ENCODE measurements at places on chromosomes 12 and 14.

- peak; percentile 90 for DNase-seq
Observed at GRCh38 chr12:103840876-103841689, at the start of gene NT5DC3. Gene NT5DC3, minus strand, starts transcription at chr12:103841234. Its CDS starts 78 bp downstream, at chr12:103841156.

GRCh38 chr12:81077686-81078441, at the start of gene ACSS3:
Gene ACSS3, plus strand, starts transcription at chr12:81078079. Its CDS starts 42 bp downstream, at chr12:81078121.
- no peak for DNase-seq

- DNase-seq: no peak
Observed at GRCh38 chr12:115943630-115944391, 333.7 kb downstream of the MED13L start.

DNA sequence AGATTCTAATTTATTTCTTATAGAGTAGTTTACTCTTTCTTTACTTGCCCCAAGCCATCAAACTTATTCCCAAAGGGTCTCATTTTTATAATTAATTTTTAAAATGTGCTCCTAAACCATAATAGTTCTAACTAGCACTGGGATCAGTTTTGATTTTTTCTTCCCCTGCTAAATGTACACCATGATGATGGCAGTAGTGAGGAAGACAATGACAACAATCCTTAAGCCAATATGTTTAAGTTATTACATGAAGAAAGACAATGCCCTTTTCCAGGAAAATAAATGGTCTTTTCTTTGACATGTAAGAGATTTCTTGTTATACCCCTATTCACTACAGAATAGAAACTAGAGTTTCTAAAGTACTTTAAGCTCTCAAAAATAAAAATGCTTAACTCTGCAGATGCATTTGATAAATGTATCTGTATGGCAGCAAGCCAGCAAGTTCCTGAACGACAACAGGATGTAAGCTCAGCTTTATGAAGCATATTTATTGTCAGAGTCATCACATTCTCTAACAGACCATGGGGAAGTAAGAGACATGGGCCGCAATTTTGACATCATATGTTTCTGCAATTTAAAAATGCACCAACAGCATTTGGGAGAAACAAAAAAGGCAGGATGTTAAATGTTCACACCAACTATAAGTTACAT, 36.0 kb upstream of the SNX6 start:
- no peak for DNase-seq

- DNase-seq: no peak
Observed at GRCh38 chr12:14482886-14483285, 84.8 kb downstream of the PLBD1 start.

- DNase-seq: no peak
Observed at GRCh38 chr12:76726626-76727025, 37.3 kb upstream of the ZDHHC17 start.

DNA sequence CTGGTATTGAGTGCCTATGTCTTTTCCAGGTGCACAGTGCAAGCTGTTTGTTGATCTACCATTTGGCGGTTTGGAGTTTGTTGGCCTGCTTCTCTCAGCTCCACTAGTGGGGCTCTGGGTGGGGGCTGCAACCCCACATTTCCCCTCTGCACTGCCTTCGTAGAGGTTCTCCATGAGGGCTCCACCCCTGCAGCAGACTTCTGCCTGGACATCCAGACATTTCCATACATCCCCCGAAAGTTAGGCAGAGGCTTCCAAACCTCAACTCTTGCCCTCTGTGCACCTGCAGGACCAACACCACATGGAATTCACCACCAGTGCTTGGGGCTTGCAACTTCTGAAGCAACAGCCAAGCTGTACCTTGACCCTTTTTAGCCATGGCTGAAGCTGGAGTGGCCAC, 1024.1 kb downstream of the TMTC2 start:
- no peak for DNase-seq

GRCh38 chr14:59419303-59419702, 45.9 kb downstream of the GPR135 start:
- DNase-seq: no peak

- DNase-seq: peak; percentile 77
Observed at GRCh38 chr14:50230701-50231474, 490 bp downstream of the SOS2 start.

- DNase-seq: no peak
Observed at GRCh38 chr14:76375947-76376404, at the start of gene ESRRB. Gene ESRRB, plus strand, starts transcription at chr14:76376137. Its CDS starts 265 bp downstream, at chr14:76376402.

- no peak for DNase-seq
Observed at GRCh38 chr12:127629066-127629820, 637.7 kb upstream of the TMEM132C start.

- peak; percentile 76 for DNase-seq
Observed at GRCh38 chr12:110937104-110937641, 16.8 kb upstream of the MYL2 start.

GRCh38 chr14:72512281-72512680, 381.6 kb downstream of the DPF3 start:
- no peak for DNase-seq

GRCh38 chr12:132600048-132601032, 10.0 kb downstream of the LRCOL1 start:
- no peak for DNase-seq

GRCh38 chr12:96828169-96828789, 78.8 kb upstream of the NEDD1 start:
- no peak for DNase-seq

DNA sequence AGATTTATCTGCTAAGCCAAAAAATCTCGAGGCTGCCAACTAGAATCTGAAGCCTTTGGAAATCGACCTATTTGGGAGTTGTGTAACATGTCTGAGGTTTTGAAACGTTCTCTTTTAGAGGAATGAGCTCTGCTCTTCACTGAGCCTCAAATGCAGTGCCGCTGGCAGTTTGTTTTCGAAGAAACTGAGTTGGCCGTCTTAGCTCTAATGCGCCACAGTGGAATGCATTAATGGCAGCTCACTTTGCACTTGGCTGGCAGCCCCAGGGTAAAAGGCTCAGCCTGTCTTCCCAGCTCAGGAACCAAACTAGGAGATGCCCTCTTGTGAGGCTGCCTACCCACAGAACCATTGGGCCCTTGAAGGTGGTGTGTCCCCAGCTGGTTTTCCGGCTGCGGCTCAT, 53.8 kb downstream of the SFSWAP start:
- no peak for DNase-seq

DNA sequence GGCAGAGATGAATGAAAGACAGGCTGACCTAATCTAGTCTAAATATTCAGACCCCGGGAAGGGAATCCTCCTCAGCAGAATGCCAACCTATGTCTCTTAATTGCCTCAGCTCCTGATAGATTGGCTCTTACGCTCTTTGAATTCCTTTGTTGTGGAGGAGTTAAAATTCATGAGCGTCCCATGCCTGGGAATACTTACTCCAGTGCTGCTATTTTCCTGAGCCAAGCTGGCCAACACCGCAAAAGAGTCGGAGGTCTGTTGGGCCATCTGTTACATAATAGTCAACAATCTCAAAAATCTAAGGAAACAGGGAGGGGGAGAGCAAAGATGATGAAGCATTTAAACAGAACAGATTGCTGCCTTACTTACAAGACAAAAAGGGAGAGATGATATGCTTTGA, 182.8 kb downstream of the ASCL1 start:
- DNase-seq: no peak

DNA sequence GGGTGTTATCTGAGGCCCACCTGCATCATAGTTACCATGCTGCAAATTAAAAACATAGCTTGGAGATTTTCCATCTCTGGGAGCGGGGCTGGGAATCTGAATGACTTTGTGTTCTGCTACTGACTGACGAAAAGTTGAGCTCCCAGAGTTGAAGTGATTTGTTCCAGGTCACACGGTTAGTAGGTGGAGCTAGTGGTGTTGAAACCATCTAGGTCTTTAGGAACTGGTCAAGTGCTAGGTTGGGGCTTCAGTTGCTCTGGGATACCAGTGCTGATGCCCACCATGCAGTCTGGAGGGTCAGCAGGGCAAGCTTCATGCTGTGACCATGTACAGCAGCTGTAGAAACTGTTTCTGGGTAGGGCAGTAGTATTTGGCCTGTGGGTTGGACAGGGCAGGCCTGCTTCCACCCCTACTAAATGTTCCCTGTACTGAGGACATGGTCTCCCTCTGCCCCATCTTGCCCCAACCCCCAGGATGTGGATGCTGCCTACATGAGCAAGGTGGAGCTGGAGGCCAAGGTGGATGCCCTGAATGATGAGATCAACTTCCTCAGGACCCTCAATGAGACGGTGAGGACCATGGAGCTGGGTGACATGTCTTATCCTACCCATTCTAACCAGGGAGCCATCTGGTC, 5.3 kb downstream of the KRT7 start:
- no peak for DNase-seq

DNA sequence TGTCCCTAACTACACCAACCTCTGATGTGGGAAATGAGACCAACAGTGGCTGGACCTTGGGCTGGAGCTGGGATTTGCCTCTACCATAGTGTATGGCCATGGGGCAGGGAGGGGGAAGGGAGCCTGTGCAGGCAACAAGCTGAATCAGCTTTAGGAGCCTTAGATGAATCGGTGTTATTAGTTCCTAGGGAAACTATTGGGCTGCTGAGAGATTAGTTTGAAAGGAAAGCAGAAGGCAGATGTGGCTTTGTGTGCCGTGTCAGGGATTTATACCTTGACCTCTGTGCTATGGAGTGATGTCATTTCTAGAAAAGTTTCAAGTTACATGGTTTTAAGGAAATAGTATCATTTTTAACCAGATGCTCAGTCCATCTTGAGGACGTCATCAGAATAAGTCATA, 19.5 kb upstream of the GAS2L3 start:
- no peak for DNase-seq

- no peak for DNase-seq
Observed at GRCh38 chr14:90611936-90612335, 204.3 kb downstream of the TTC7B start.

DNA sequence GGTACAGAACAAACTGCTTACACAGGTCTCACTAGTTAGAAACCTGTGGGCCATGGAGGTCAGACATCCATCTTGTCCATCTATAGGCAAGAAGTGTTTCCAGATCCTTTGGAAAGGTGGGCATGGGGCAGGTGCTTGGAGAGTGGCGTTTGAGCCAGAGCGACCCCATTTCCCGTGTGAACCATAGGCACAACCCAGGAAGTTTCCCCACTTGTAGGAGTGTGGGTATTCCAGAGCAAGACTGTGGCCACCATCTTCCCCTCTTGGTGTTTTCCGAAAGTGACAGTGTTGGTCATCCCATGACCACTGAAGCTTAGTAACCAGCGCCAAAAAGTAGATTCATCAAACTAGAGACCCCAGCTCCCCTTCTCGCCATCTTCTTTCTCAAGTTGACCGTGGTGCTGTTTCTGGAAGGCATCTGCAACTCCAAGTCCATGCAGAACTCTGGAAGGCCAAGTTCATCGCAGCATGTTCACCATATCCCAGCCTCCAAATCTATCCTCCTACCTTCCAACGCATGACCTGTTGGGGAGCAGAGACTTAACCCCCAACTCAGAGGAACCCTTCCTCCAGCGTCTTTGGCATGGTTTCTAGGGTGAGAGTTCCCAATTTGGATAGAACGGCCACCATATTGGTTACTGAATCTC, 19.7 kb downstream of the PHETA1 start:
- DNase-seq: no peak

DNA sequence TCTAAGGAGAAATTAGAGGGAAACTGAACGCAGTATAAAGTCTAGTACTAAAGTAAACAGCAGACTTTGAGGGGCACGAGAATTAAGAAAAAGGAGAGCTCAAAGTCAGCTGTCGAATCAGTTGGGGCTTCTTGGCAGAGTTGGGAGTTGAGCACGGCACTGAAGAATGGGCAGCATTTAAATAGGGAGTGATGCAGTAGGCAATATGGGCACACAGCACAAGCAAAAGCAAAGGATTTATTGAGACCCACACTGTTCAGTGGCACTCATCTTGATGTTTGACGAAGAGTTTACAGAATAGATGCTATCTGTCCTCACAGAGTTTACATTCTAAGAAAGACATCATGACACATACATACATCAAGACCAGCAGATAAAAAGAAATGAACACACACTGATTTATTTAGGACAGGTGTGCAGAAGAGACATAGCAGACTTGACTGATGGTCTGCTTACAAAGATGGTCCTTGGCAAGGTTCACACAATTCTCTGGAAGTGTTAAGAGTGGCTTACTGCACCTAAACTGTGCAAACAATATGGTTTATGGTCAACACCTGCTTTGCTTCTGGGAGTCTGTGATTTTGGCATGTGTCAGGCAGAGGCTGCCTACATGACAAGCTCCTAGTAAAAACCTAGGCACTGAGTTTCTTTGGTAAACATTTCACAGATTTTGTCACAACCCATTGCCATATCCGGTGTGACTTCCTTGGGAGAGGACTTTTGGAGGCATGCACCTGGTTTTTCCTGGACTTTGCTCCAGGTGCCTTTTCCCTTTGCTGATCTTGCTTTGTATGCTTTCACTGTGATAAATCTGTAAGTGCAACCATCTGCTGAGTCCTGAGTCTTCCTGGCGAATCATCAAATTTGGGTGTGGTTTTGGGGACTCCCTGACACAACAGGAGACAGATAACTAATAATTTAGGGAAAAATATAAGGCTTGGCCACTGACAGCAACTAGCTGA, 26.3 kb downstream of the ALKBH1 start:
- DNase-seq: no peak

DNA sequence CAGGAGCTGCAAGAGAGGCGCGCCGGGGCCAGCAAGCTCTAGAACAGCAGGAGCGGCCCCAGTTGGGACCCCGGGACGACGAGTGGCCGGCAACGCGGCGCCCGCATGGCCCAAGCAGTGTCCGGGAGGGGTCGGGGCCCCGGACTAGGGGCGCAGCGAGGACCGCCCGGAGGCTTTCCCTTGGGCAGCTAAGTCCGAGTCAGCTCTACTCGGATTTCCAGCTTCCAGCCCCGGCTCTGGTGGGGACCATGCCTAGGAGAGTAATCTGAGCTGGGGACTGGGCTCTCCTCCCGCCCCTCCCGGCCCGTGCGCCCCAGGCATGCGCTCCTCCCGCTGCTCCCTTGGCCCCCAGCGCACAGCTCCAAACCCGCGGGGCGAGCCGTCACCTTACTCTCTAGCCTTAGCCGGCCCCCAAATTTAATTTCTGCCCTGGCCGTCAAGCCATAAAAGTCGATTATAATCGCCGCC, 41.6 kb upstream of the CAPRIN2 start:
- DNase-seq: no peak

- DNase-seq: peak; percentile 2
Observed at GRCh38 chr14:96145116-96145864, 59.3 kb upstream of the BDKRB2 start.

DNA sequence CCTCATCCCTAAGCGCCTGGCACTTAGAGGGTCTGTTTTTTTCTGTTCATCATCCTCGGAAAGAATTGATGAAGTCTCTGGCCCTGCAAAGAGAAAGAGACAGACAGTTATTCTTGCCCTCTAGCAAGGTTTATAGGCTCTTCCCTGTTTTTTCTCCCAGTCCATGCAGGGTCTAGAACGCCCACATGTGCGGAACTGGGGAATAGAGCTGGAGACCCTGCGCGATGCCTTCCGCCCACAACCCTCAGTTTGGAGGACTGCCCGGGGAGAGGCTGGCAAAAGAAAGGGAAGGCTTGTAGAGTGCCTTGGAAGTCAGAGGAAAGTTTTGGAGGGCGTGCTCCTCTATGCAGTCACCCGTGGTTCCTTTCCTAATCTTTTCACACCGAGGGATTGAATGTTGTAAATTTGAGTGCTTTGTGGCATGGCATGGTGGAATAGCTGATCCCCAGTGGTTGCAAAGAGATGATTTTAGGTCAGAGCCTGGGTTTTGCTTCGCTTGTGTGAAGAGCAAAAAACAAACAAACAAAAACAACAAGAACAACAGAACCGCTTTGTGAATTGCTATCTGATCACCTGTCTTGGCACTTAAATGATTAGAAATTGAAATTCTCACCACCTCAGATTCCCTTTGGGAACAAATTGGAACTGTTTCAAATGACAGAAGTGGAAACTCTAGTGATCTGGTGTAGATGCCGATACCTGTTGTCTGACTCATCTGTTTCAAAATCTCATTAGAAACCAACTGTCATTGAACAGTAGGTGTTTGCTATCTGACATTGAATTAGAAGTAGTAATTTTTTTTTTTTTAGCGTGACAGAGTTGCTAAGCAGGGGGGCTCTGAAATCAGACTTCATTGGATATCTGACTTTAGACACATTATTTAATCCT, 947 bp downstream of the GAS2L3 start:
- DNase-seq: no peak

Data from stimulated activated effector memory CD8-positive, alpha-beta T cell treated with anti-CD3 and anti-CD28 coated beads, Interleukin-12 subunit alpha, Interleukin-12 subunit beta, amount 100 ng/mL, for 72 hours (primary cell).